SIG-M5 (cell line): ENCODE measurements at places on chromosomes 13 and 19.
A peak's percentile ranks its signal among the peaks of the same experiment; 100 is the strongest.

DNA sequence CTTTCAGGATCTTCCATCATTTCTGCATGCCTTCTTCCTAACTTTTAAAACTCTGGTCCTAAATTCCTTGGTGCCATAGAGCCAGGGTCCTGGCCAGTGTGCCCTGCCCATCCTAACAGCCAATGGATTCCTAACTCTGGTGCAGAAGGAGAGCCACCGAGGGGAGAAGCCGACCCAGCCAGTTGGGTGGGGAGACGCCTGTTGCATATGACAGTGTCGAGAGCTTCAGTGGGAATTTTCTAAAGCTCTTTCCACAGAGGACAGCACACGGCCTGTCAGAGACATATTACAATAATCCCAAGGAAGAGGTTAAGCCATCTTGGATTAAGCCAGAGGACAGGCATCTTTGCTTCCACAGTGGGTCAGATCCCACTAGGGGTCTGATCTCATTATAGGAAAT, 180.4 kb downstream of the ZNF536 start:
- DNase-seq: no peak

DNA sequence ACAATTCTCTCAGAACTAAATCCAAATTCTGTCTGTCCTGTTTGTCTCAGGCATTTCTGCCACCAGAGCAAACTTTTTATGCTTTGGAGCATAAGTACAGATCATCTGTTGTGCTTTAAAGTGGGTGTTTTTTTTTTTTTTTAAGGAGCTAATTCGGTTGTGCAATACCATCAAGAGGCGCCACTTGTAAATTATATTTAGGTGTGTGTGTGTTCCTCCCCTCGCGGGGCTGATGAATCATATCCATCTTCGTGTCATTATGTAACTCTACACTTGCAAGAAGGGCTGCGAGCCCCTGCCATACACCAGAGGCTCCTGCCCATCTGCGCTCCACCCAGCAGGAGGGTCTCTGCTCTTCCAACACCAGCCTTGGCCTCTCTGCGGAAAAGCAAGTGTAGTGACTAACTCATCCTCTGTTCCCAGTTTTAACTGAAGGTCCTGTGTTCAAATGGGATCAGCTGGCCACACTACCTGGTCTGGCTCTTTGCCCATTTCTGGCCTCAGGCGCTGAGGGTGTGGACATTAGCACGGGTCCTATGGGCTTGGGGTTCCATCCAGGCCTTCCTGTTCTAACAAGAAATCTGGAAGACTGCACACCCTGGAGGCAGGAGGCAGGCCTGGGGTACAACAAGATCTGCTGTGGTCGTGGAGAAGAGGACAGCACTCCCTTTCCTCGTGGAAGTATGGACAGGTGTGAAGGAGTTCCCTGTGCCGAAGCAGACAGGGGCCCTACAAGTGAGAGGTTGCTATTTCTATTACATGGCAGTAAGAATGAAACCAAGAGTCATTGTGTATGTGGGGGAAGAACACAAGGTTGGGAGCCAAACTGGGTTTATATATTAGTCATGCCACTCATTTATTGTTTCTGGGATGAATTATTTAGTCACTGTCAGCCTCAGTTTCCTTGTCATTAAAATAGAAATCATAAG, 96.1 kb upstream of the MBNL2 start:
- DNase-seq: peak; percentile 75

DNA sequence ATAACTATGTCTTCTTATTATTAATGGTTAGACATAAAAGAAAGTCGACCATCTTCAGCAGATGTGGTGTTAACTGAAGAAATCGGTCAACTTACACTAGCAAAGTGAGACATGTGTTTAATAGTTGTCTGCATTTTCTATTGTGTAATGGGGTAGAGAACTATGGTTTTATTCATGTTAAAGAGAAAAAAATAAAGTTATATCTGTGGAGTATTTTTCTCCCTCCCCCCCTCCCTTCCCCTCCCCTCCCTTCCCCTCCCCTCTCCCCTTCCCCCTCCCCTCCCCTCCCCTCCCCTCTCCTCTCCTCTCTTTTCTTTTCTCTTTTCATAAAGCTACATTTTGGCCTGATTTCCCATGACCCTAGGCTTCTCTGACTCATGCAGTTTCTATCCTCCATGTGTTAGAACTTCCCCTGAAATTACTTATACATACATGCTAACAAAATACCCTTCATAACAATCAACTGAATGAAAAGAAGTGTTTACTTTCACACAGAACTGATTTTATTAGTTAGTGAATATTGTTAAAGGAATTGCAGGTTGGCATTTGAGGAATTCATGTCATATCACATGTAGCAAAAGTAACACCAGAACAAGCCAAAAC, 1431.0 kb upstream of the ATXN8OS start:
- no peak for DNase-seq

- DNase-seq: no peak
Observed at GRCh38 chr19:950352-951066, 24.7 kb downstream of the ARID3A start.

- peak; percentile 17 for DNase-seq
Observed at GRCh38 chr13:99224021-99224420, 23.4 kb downstream of the UBAC2 start.

DNA sequence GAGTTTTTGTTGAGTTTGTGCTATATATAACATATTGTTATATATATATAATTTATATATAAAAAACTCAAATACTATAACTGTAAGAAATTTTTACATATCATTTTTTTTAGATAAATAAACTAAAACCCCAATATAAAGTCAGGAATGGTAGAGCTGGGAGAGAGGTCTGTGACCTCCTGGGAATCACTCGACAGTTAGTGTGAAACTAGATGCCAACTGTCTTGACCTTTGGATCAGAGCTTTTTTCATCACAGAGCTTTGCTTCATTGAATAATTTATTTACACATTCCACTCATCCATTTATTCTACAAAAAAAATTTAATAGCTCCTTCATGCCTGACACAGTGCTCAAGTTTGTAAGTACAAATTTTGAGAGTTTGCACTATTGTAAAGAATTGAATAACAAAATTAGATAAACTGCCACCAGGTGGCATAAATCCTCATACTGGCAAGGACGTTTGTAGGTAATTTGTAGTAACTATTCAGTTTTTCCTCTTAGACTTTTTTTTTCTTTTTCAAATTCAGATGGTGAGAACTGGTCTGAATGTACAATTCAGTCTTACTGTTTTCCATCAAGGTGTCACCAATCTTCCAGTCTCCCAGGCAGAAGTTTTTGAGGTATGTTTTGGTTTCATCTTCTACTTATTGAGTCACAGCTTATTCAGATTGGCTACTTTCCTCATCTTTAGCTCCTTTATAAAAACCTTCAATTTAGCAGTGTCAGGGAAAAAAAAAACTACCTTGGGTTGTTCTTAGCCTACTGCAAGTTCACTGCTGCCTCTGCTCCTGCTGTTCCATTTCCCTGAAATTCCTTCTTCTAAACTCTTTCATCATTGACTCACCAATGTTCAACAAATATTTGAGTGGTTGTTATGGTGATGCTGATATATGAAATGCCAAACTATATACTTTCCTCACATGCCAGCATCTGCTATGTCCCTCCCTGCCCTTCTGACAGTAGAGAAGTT, 28.7 kb downstream of the LACC1 start:
- no peak for DNase-seq

DNA sequence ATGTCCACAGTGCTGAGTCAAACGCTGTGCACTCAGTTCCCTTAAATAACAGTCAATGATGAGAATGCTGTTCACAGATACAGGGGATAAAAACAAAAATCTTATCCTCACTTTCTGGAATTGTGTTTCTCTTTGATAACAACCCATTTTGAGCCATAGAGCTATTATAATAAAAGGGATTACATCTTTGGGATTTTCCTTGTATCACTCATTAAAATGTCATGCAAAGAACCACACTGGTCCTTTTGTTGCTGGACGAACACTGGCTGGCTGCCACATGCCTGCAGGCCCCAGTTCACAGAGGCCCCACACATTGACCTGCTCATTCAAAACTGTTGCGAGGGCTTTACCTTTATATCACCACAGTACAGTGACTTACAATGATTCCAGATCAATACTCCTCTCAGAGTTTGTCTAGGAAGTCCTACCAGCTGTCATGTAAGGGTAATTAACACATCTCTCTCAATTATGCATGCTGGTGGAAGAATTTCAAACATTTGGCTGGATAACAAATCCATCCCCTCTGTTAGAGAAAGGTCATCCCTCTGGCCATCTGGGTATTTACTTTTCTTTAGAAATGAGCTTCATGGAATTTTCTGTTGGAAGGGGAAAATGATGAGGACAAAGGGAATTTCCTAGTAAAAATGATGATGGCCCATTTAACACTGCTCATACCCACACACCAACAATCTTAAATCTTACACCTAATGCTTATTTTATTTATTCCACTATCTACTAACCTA, 85.9 kb downstream of the MBNL2 start:
- DNase-seq: no peak

GRCh38 chr19:8305798-8306197, 2.4 kb downstream of the CD320 start:
- no peak for DNase-seq

DNA sequence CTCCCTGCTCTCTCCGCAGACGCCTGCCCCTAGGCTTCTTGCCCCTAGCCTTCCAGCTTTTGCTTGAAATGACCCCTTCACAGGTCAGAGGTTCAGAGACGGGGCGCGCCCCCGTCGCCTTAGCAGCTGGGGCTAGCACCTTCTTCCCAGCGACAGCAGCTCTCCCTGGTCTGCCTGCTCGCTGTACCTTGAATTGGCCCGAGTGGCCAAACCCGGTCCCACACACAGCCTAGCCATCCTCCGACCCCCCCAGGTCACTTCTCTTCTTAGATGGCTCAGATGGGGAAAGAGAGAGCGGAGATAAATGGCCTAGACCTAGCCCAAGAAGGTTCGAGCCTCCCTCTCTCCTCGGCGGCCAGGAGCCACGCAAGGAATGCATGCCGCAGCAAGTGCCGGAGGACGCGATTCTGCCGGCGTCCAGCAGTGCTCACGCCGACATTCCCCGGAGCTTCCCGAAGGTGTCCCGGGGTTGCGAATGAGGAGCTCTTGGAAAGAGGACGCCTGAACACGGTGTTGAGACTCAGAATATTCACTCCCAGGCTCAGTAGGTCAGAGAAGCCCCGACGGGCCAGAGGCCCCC, 1.3 kb downstream of the CDX2 start:
- DNase-seq: no peak

GRCh38 chr13:27933580-27934328, 14.0 kb downstream of the PDX1 start:
- no peak for DNase-seq

GRCh38 chr19:18170714-18171255, 2.8 kb upstream of the IFI30 start:
- DNase-seq: no peak

DNA sequence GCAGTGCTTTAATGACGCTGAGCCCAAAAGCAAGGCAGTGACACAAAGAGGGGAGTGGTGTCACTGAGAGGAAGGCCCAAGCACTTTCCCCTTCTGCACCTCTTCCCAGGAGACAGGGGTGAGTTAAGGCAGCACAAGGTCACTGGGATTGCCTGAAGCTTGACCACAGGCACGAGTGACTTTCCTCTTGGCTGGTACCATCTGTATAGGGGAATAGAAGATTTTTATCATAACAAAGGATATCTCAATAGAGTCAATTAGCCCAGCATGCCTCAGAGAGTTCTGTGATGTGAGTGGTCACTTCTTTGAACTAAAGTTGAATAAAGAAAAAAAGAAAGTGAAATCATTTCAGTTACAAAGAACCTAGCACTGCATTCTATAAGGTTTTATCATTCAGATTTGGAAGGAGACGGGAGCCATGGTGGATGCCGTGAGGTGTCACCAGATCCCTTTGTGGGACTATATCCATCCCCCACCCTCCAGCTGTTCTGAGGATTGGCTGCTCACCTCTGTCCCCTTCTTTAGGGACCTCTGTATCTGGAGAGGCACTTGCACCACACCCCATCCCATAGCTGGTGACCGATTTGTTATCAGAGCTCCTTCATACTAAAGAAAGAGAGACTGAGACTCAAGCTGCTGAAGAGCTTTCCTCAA, 291.2 kb downstream of the DCT start:
- no peak for DNase-seq
